ENCODE measurements at places on chromosomes 4 and X. TPM values are rescaled to one million over a fixed set of nuclear protein-coding genes. Genes with fewer than 3 reads are reported as not detected.

GDPD2 gene
- 1.8 TPM for polyA plus RNA-seq

TMEM156 gene
- 4.3 TPM for polyA plus RNA-seq

IBSP gene
- polyA plus RNA-seq = not detected

ATP1B4 gene
- polyA plus RNA-seq = not detected

RIPPLY1 gene
- polyA plus RNA-seq = 2.5 TPM

- no peak for DNase-seq
Observed at GRCh38 chr4:72876946-72877345, 192.6 kb downstream of the COX18 start.

DNA sequence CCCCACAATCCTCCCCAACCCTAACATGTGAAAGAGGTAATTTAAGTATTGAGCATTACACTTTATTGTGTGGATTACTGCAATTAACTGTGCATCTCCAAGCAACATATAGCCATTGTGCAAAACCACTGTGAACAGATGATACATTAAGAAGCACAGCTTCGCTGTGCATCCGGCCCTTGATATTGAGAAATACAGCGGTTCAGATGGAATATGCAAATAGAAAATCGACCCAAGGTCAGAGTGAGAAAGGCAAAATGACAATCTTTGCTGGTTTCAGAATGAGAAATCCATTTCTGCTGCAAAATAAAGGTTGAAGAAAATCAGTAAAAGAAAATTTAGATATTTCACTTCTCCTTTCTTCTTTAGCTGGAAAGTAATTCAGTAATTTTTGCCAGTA is 805.9 kb upstream of the GRID2 start:
- DNase-seq = no peak

- no peak for DNase-seq
Observed at GRCh38 chrX:96579252-96579651, 105.4 kb upstream of the DIAPH2 start.

GRCh38 chr4:71807469-71807868 is 23.6 kb upstream of the GC start:
- DNase-seq = no peak

DNA sequence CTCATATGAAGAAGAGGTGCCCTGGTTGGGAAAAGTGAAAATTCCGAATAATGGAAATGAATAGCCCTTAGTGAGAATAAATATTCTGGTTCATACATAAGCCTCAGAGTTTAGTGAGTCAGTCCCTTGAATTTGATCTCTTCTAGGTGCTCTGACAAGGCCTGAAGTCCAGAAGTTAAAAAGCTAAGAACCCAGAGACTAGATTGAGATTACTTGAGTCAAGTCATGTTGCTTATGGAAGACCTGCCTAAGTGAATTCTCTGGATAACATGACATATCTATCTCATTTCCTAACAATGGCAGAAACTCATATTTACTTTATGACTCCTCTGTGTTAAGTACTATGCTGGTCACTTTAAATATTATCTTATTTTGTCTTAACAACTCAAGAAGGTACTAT is 10.5 kb upstream of the PRSS48 start:
- no peak for DNase-seq

- no peak for DNase-seq
Observed at GRCh38 chr4:188839704-188840103, 700.5 kb downstream of the TRIML1 start.

- DNase-seq = no peak
Observed at GRCh38 chr4:47838445-47838844, 578 bp upstream of the CORIN start.

DNA sequence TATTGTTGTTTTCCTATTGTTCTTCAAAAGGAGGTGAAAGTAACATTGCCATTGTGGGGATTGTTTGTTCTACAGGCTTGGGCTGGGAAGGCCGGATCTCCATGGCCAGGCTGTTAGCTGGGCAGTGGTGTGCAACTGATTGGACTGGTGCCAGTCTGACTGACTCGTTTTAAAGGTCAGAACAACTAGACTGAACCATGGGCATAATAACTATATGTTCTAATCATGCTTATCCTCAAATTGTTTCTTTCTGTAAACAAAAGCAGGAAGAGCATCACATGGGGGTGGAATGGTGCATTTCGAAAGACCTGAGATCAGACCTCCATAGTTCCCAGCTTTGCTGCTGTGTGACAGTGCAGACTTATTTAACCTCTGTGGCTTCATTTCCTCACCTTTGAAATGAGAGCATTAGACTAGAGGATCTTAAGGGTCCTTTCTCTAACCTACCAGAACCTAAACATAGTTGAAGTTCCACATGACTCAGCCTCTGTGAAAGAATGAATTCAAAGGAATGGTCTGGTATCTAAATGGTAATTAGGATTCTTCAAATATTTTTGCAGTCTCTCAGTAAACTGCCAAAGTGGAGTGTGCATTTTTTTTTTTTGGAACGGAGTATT is 66.7 kb upstream of the PGRMC2 start:
- peak; percentile 46 for DNase-seq

GRCh38 chr4:84279678-84280077 is 219.4 kb downstream of the NKX6-1 start:
- no peak for DNase-seq

GRCh38 chrX:13911586-13911985 is 94.7 kb upstream of the GPM6B start:
- DNase-seq = no peak

DNA sequence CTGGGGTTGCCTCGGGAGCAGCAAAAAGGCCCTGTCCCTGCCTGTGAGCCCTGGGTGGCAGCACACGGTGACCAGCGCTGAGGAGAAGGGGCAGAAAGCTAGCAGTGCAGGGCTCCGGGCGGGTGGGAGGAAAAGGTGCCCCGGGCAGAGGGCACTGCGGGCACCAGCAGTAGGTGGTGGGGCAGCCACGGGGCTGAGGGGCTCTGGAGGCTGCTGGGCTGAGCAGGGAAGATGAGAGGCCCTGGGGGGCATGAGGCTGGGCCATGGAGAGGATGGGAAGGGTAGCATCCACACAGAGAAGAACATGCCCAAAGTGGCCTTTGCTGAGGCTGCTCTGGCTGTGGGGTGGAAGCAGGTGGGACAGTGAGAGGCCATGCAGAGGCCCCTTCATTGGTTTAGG is 67.5 kb upstream of the NKX1-1 start:
- DNase-seq = no peak

DNA sequence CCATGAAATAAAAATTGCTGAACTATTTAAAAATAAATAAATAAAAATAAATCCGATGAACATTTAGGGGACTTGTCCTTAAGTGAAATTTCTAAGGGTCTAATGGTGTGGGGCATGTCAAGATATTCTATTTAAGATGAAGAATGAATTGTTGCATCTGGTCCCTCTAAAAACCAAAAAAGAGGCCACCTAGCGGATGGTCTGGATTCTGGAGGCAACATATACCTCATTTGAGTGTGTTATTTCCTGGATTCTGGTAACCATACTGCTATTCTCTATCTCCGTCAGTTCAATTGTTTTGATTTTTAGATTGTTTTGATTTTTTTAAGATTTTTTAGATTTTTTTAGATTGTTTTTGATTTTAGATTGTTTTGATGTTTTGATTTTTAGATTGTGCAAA is 28.3 kb downstream of the AGTR2 start:
- no peak for DNase-seq

GRCh38 chr4:18405054-18405453 is 383.5 kb upstream of the LCORL start:
- DNase-seq = no peak

GRCh38 chrX:78886550-78886949 is 58.6 kb upstream of the P2RY10 start:
- DNase-seq = no peak

DNA sequence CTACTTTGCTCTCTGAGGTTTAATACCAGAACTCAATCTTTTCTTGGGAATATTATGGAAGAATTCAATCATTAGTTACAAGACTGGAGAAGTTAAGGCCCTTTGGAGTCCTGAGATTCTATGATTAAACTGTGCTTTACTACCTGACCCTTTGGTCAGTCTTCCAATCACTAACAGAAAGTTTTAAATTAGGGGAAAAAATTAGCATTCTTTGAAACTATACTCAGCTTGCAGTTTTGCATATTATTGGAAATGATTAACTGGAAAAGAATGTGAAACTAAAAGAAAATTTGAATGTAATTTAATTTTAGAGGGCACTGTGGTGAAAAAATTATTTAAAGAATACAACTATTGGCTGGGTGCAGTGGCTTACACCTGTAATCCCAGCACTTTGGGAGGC is 18.7 kb upstream of the GPR34 start:
- no peak for DNase-seq

- DNase-seq = no peak
Observed at GRCh38 chr4:68724922-68725321, 54.5 kb upstream of the UGT2B15 start.

Measured in renal cortex interstitium (tissue), 15 donors.